ENCODE measurements at places on chromosomes 13 and 19.

DNA sequence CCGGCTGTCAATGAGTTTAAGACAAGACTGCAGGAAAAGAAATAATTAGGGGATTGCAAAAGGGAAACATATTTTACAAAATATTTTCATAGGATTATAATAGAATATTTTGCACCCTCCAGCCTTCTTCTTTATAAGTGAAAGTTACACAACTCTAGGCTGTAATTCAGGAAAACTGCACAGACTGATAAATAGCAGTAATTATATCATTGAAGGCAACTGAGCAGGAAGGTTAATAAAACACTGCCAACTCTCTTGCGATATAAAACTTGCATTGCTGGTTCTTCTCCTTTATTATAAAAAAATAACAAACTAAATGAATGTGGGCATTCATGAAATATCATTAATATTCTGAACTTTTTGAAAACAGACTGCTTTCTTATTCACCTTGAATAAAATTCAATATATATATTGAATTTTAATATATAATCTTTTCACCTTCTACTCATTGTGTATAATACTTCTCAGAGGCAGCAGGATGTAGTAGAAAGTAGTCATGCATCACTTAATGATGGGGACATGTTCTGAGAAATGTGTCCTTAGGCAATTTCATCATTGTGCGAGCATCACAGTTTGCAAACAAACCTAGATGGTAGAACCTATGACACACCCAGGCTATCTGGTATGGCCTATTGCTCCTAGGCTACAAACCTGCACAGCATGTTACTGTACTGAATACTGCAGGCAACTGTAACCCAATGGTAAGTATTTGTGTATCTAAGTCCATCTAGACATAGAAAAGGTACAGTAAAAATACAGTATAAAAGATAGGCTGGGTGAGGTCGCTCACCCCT, 24.9 kb upstream of the STARD13 start:
- DNase-seq = no peak

GRCh38 chr13:52414963-52415362, 9.0 kb upstream of the THSD1 start:
- no peak for DNase-seq

GRCh38 chr19:18427080-18427742, 8.0 kb downstream of the SSBP4 start:
- DNase-seq = no peak

GRCh38 chr19:36488118-36488845, 1.1 kb downstream of the ZNF566 start:
- no peak for DNase-seq

- no peak for DNase-seq
These were observed 49.5 kb downstream of the PCDH8 start for GRCh38 chr13:52798770-52799430.

- DNase-seq = no peak
These were observed 10.3 kb downstream of the GJA3 start for GRCh38 chr13:20150561-20150960.

DNA sequence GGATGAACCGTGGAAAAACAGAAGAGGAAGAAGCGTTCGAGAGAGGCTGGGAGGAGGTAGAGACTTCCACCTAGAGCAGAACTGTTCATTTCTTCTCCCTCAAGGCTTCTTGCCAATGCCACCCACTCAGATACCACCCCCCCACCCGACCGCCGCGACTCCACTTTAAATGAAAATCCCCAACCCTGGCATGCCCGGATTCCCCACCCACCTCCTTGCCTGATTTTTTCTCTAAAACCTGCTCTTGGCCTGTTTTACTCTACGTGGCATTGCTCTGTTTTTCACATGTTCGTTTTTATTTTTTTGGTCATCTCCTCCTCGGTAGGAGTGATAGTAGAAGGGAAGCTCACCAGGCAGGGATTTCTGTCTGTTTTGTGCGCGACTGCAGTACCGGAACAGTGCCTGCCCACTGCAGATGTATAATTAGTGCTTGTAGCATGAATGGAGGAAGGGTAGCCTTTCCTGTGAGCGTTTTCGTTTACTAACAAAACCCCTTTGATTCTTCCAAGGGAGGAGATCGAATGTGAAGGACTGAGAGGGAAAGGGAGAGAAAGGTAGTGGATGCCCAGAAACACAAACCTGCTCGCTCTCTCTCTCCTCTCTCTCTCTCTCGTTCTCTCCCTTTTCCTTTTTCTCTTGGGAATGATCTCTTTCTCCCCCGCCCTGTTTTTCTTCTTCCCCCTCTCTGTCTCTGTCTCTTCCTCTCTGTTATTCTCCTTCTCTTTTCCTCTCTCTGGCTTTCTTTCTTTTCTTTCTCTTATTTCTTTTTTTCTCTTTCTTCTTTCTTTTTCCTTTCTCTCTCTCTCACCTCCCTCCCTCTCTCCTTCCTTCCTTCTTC, 2.2 kb downstream of the CD70 start:
- DNase-seq = no peak

DNA sequence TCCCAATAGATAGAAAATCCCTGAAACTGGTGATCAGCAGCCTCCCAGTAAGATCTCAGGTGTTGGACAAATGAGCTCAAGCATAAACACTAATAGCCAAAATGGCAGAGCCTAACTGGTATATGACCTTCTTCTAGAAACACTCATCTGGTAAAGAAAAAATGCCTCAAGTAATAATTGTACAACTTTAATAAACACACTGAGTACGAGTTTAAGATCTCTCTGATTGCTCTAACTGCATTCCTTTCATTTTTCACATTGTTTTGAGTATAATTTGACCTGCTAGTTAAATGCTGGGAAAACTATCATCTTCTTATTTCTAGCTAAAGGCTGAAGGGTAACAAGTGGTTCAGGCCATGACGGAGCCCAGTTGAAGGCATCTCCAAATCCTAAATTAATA, 2009.5 kb upstream of the PCDH20 start:
- no peak for DNase-seq

DNA sequence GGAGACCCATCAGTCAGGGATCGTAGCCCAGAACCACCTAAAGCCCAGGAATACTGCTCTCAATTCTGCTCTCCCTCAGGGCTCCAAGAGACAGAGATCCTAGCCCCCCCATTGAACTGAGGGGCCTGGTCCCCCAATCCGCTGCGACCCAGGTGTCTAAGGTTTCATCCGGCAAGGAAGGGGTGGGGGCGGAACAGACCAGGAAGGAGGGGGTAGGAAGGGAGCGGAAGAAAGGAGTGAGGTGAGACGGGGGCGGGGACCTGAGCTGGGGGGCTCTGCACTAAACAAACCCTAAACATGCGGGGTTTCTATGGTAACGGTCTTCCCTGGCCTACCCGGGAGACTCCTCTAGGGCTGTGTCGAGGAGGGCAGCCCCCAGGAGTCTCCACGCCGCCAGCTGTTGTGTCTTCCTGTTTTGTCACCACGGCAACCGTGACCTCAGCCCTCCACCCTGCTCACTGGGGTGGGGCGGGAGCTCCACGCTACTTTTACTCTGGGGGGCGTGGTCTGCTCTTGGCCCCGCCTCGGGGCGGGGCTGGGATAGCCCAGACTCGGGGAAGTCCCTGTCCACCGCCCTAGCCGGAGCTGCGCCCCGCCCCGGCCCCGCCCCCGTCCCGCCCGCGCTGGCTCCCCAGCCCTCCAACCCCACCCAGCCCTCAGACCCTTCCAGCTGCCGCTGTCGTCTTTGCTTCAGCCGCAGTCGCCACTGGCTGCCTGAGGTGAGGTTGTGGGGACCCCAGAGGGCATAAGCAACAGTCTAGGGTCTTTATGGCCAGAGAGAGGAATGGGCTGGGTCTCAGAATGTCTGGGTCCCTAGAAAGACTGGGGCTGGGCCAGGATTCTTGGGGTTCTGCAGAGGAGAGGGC, at the start of gene MYADM:
TSS of gene MYADM (plus strand) at position 659 of the 866 bp plus-strand sequence. CDS start 5,647 bp downstream, outside the sequence.
- DNase-seq = peak; percentile 95

DNA sequence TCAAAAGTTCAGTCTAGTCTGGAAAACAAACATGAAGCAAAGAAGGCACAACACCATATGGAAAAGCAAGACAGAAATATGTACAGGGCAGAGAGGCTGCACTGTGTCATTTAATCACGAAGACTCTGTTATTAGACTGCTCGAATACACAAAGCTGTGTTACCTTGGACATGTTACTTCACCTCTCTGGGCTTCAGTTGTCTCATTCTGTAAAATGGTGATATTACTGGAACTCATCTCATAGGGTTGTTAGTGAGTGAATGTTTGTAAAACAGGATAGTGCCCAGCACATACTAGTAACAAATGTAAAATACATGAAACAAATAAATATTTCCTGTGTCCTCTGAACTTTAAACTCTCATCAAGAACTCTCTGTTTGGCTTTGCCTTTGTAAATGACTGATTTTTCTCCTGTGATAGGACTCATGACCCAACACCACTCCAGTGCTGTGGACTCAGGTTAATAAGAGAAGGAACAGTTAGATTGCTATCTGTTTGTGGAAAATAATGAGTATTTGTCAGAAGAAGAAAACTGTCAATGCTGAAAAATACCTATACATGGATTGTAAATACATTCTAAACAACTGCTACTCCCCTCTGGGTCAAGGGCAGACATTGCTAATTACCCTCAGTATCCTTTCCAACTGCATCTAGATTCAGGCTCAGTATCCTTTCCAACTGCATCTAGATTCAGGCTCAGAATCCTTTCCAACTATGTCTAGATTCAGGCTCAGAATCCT, 62.3 kb downstream of the ZIC5 start:
- DNase-seq = no peak

DNA sequence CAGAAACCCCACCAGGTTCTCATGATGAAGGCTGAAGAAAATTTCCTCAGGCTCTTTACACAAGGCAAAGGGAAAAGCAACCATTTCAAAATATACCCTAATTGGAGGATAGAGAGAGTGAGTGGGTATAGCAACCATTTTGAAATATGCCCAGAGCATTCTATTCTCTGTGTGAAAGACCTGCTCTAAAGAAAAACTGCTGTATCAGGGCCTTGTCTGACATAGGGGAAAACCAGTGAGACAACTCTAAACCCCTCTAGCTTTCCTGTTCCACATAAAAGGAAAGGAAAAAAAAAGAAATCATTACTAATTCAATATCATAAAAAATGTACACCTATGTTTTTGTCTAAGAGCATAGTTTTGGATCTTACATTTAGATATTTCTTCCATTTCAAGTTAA, 42.3 kb downstream of the TPTE2 start:
- no peak for DNase-seq

DNA sequence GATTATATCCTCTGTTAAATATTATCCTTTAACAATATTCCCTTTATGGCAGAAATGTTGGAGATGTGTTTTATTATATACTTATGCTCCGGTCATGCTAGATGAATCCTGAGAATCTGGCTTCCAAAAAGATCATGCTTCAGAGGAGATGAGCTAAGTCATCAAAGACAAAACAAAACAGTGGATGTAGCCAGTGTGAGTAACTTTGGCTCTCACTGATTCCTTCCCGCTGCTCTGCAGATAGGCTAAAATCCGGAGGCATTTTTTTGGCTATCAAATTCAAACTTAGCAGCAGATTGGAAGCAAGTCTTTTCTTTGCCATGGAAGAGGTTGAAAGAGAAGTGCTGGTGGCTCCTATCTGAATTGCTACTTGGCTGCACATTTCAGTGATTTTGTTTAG, 295.9 kb downstream of the GPC6 start:
- DNase-seq = no peak

DNA sequence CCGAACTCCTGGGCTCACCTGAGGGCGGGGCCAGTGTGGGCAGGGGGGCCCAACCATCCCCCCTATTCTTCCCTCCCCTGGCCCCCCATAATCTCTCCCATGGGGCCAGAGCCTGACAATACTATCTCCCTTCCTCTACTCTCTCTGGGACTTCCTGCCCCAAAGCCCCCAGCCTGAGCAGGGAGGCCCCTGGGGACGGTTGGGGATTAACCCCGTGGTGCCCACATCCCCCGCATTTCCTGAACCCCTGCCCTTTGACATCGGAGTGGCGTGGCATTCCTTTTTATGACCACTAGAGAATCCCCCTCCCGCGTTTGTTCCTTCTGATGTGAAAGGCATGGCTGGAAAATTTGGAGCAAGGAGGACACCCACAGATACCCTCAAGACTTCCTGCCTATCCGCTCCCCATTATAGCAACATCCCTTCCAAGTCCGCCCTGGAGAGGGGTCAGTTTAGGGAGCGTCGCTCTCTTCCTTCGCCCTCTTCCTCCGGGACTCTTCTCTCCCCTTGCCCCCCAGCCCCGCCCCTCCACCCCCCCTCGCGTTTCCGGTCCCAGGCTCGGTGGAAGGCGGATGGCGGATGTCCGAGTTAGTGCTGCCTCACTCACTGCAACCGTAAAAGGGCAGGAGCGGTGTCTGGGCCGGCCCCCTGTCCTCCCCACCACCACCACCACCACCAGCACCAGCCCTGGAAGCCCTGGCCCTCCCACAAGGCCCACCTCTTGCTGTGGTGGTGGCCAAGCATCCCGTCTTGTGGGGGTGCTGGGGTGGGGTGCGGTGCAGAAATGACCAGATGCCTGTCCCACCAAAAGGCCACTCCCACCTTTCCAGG, 1.8 kb downstream of the VASP start:
- no peak for DNase-seq

- DNase-seq = no peak
These were observed 1303.6 kb downstream of the UQCRFS1 start for GRCh38 chr19:27909185-27909840.

DNA sequence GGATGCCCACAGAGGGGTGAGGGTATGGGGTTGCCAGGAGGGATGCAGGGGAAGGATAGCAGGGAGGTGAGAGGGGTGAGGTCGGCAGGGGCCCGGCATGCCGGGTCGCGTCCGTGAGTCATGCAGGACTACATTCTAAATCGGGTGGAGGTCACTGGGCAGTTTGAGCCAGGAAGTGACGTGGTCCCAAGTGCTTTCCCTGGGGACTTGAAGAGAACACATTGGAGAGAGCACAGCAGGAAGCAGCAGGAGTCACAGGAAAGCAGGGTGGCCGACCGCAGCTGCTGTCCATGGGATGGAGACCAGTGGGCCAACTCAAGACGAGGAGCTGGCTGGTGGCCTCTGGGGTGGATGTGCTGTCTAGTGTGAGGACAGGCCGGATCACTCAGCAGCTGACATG, 92.0 kb upstream of the WASF3 start:
- no peak for DNase-seq

GRCh38 chr19:32781280-32781679, 61.7 kb downstream of the TDRD12 start:
- DNase-seq = no peak

DNA sequence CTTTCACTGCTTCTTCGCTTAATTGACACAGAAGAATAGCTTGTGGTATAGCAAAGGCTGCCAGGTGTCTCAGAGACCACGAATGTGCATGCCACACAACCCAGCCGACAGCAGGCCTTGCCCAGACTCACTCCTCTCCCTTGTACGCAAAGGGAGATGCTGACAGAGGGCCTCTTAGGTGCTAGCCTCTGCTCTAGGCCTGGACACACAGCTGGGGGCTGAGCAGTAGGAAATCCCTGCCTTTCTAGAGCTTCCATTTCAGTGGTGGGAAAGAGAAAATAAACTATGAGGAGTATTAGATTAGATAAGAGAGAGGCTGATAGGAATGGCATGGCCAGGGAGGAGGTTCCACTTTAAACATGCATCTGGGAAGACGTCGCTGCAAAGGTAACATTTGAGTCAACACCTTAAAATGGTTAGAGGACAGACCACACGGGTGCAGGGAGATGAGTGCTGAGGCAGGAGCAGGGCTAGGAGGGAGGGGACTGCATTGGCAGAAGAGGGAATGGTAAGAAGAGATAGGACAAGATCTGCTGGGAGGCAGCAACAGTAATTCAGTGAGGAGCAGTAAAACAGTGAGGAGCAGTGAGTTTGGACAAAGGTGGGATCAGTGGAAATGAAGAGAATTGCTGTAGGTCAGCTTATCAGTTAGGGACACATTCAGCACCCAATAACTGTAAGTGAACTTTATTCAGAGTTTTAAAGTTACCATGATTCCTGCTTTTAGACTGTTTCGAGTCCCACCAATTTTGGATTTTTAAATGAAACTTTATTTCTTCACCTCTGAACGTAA, 100.0 kb downstream of the RNF17 start:
- DNase-seq = no peak

- DNase-seq = no peak
These were observed 6.8 kb upstream of the ECH1 start for GRCh38 chr19:38838208-38838985.
